ENCODE measurements at places on chromosomes 5 and 9.
A peak's percentile ranks its signal among the peaks of the same experiment; 100 is the strongest.

GRCh38 chr5:52825826-52826225 is 38.1 kb downstream of the ITGA1 start:
- DNase-seq: no peak

- DNase-seq: no peak
Observed at GRCh38 chr5:55003432-55004065, 18.2 kb upstream of the ESM1 start.

DNA sequence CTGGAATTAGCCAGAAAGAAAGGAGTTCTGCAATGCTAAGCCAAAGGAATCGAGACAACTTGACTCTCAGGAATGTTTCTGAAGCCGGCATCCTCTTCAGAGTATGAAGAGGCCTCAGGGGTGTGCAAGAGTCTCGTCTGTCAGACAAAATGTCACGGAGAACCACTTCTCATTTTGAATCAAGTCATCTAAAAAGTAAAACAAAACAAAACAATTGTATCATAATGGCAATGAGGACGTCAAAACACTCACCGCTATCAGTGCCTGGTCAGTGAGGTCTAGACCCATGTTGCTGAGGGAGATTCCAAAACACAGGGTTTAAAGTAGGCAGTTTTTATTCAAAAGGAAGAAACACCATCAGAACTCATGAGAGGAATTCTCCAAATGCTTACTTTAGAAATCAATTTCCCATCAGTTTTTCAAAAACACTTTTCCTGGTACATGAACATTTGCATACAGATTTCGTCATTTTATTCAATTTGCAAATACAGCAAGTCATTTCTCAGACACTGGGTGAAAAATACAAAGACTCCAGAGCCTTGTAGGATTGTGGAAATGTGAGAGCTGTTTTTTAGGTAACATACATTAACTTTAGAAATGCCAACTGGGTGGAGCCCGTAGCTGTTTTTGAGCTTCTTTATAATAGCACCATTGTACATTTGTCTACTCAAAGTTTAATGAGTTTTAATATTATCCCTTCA is 89.5 kb upstream of the MAP3K1 start:
- no peak for DNase-seq

- no peak for DNase-seq
Observed at GRCh38 chr5:176677209-176677939, 30.1 kb downstream of the TSPAN17 start.

DNA sequence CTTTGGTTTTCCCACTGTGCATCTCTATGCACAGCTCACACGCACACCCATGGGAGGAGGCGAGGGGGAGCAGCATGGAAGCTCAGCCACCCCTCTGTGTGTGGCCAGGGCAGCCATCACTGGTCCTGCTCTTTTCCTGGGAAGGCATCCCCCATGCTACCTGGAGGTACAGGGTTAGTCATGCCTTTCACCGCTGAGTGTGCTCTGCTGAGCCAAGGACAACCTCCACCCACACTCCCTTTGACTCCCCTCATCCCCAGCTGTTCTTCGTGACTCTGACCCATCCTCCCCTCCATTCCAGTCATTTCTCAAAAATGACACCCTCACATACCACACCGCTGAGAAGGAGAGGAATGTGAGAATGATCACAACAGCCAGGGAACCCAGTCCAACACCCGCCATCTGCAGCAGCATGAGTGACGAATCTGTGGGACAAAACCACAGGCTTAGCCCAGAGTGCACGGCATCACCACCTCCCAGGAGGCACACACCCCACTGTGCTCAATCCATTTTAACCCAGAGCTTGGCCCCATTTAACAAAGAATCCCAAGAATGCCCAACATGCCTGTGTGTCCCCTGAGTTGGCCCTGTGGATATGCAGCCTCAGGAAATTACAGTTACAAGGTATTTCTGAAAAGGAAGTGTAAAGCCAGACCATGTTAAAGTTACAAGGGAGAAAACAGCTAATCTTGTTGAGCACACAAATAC is 133.4 kb downstream of the SUSD1 start:
- no peak for DNase-seq

DNA sequence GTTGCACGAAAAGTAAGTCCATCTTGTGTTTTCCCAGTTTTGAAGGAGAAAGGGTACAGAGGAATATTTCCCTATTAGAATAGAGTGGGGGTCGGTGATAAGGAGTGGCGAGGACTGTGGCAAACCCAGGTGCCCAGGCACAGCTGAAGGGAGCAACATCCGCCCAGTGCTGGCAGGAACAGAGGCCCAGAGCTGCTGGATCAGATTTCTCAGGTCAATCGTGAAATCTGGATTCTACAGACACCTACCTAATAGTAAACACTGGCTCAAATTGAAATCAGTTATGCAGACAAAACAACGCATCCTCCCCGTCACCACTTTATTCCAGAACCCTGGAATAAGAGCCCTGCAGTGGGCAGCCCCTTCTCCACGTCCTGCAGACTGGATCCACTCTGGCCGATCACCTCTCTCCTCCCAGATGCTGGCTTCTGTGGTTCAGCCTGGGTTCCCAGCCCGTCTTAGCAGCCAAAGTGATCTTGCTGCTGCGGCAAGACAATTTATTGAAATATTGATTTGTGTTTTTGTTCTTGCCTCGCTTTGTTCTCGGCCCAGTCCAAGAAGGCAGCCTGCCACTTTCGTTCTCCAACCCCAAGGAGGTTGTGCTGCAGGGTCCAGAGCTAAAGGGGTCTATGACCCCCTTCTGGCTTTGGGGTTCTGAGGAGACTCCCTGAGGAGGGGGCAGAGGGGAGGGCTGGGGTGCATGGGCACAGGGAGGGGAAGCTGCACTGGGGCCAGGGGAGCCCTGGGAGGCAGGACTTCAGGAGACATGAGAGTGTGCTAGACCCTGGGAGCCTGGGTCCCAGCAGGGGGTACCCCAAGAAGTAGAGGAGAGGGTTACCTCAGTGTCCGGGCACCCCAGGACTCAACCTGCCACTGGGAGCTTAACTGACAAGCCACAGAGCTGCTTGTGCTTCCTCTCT is 103.3 kb downstream of the ZNF354C start:
- DNase-seq: no peak

- DNase-seq: peak; percentile 39
Observed at GRCh38 chr9:86202338-86202882, 57.0 kb downstream of the C9orf153 start.

DNA sequence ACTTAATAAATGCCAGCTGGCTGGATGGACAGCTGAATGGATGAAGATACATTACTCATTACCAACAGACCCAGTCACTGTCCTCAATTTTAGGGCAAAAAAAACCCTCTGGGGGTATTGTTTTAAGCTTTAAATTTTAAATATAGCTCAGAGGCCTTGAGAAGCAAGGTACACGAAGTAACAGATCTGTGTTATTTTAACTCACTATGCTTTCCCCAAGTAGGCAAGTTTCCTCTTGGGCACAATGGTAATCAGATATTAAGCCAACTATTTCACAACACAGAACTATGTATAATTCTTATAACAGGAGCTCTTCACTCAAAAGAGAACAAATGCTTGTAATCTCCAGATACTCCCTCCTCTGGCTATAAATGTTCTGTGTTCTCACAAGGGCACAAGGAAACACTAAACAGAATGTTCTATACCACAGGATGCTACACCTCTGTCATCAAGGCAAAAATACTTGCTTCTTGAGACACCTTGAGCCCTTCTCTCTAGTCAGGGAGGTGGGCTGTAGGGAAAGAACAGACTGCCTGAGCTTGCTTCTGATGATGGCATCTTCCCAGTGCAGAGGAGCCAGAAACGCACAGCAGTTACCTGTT is 443.8 kb downstream of the SPOCK1 start:
- DNase-seq: no peak

GRCh38 chr9:133387680-133388079 is 11.5 kb downstream of the STKLD1 start:
- no peak for DNase-seq

- DNase-seq: no peak
Observed at GRCh38 chr5:38347040-38347763, 88.8 kb downstream of the EGFLAM start.

DNA sequence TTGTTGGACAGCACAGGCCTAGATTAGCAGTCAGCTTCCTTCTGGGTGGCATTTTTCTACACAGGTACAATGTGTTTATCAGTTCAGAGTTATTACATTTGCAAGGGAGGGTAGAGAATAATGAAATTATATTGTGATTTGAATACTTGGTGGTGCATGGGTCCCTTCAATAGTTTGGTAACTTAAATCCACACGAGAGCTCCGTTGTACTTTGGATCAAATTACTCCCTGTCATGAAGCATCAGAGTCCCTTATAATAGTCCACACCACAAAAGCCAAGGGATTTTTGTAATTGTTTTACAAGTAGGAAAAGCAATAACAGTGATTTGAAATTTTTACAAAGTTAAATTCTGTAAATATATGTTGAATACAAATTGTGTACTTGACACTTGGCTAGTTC is 552.4 kb downstream of the PDE4D start:
- DNase-seq: no peak

- no peak for DNase-seq
Observed at GRCh38 chr5:155046591-155046990, 33.0 kb downstream of the KIF4B start.

GRCh38 chr9:126397056-126397455 is 70.4 kb downstream of the MVB12B start:
- DNase-seq: no peak

DNA sequence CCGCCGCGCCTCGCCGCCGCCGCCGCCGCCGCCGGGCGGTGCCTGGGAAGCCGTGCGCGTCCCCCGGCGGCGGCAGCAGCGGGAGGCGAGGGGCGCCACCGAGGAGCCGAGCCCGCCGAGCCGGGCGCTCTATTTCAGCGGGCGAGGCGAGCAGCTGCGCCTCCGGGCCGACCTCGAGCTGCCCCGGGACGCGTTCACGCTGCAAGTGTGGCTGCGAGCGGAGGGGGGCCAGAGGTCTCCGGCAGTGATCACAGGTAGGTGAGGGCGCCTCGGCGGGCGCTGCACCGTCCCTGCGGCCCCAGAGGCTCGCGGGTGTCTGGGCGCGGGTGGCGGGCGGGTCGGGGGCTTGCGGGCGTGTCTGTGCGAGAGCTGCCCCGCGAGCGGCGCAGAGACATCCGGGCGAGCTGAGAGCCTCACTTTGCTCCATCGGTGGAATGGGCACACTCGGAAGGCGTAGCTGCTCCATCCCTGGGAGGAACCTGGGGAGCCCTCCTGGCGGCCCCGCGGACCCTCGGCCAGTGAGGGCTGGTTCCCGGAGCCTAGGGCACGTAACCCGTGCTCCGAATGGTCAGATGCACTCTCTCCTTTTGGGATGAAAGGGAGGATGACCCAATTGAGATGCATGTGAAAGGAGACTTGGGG is 864 bp downstream of the PAPPA start:
- DNase-seq: no peak

DNA sequence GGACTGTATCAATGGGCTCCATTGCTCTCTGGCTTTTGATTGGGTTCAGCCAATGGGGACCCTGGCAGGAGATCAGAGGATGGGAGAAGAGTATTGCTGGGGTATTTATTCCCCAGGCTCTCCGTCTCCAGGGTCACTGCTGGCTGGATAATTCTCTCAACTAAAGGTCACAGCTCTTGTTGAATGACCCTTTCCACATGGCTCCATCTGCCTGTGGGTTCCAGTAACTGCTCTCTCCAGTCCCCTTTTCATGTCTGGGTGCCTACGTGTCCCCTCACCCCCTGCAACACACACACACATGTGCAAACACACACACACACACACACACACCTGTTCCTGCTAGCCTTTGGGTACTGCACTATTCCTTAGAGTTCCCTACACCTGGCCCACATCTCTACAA is 53.9 kb upstream of the RIC1 start:
- no peak for DNase-seq

GRCh38 chr5:652023-652515 is 39.9 kb downstream of the CEP72 start:
- DNase-seq: no peak

DNA sequence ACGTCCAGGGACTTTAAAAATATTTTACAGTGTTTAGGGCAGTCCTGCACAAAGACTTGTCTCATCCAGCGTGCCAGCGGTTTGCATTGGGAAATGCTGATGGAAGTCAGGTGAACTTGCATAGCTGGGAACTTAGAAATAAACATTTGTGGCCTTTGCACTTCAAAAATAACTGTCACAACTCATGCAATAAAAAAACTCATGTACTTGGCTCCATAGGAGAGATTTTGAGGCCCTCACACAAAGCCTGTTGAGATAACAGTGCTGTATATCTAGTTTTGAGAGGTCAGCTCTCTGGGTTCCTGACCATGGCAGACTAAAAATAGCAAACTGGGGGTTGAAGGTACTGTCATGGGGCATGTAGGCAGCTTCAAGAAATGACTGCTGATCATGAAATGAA is 5.5 kb downstream of the COMMD10 start:
- no peak for DNase-seq

DNA sequence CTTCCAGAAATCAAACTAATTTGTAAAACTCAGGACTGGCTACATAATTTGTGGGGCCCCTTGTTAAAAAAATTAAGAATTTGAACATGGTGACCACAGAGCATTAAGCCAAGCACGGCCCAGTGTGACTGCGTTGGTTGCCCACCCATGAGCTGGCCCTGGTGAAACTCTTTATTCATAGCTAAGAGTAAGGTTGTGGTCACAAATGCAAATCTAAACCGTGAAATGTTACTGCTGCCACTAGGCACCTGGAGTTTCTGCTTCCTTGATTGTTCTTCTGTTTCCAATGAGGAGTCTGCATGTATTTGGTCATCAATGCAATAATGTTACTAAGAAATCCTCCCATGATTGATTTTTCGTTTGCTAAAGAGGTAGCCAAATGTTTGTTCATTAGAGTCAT is 4.2 kb downstream of the GCNT1 start:
- DNase-seq: no peak

GRCh38 chr9:78163834-78164233 is 72.0 kb upstream of the CEP78 start:
- no peak for DNase-seq

- DNase-seq: no peak
Observed at GRCh38 chr5:143161885-143162540, 241.5 kb downstream of the NR3C1 start.

GRCh38 chr9:80188579-80188978 is 616.8 kb downstream of the TLE4 start:
- DNase-seq: no peak

- DNase-seq: no peak
Observed at GRCh38 chr9:20898885-20899554, 132.4 kb downstream of the HACD4 start.

GRCh38 chr5:124627815-124628595 is 118.4 kb downstream of the ZNF608 start:
- DNase-seq: no peak

- no peak for DNase-seq
Observed at GRCh38 chr9:82170866-82171265, 182.3 kb downstream of the SPATA31D1 start.

DNA sequence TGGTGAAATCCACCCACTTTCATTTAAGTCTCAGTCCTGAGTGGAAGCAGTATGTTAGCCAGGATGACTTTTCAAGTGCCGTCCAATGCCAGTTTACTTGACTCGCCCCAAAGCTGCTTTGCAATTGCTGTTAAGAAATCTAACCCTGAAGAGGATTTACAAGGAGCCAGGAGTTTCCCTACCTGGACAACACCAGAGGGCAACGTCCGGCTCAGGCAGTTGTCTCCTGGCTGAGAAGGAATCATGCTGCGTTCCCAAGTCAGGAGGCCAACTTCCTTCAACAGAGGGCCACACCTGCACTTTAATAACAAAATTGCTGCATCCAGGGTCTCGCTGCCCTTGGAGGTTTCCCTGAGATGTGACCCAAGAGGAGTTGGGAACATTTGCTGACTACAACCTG is 65.8 kb downstream of the BOD1 start:
- DNase-seq: no peak

- no peak for DNase-seq
Observed at GRCh38 chr5:176943816-176944215, 44.7 kb upstream of the HK3 start.

- no peak for DNase-seq
Observed at GRCh38 chr9:115810166-115810565, 343.4 kb upstream of the PAPPA start.
